ENCODE measurements at places on chromosomes 2 and 18.

DNA sequence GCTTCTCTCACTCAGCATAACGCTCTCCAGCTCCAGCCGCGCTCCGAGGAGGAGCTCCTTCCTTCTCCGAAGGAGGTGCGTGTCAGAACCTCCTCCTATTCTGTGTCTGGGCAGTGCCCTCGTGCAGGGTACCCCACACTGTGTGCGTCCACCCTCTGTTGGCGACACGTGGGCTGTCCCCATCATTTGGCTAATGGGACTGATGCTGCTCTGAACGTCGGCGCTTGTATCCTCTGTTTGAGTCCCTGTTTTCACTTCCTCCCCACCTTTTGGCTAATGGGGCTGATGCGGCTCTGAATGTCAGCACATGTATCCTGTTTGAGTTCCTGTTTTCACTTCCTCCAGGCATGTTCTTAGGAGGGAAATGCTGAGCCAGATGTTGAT is 22.2 kb downstream of the KCNG2 start:
- DNase-seq: no peak

DNA sequence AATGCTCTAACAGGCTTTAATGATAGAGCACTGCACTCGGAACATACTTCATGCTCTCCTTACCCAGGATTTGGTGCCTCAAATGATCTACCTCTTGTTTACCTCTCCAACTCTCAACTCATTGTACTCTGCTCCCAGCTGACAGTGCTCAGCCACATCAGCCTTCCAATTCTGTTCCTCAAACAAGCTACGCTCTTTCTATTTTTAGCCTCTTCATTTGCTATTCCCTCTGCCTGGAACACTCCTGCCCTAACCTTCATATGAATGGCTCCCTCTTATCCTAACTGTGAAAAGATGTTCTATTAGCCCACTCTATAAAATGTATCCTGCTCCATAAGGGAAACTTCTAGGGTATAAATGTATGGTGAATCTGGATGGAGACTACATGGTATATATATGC is 42.5 kb downstream of the PIGN start:
- DNase-seq: no peak

GRCh38 chr18:75854174-75854573 is 426.7 kb upstream of the SMIM21 start:
- no peak for DNase-seq

DNA sequence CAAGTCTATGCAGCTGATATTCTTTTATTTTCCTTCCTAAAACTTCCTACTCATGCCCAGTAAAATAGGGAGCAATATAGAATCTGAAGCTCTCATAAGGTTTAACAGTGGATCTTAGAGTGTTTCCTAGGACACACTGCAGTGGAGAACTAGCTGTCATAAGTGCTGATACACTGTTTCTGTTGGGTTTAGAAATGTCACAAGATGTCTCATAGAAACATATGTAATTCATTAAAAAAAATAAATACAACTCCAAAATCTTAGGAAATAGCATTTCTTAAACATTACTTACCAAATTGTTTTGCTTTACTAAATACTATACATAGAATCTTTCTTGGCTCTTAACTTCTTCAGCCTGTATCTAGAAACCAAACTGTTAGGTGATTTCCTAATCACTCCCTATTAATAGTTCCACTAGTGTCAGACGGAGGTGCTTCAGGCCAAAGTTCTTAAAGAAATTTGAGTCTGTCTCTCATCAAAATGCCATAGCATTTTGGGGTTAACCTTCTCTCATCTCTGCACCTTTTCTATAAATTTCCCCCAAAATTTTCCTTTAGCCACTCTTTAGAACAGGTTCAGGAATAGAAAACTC is 93.7 kb downstream of the CERKL start:
- DNase-seq: no peak

- DNase-seq: no peak
These were observed 12.4 kb upstream of the STAT1 start for GRCh38 chr2:191026377-191026776.

DNA sequence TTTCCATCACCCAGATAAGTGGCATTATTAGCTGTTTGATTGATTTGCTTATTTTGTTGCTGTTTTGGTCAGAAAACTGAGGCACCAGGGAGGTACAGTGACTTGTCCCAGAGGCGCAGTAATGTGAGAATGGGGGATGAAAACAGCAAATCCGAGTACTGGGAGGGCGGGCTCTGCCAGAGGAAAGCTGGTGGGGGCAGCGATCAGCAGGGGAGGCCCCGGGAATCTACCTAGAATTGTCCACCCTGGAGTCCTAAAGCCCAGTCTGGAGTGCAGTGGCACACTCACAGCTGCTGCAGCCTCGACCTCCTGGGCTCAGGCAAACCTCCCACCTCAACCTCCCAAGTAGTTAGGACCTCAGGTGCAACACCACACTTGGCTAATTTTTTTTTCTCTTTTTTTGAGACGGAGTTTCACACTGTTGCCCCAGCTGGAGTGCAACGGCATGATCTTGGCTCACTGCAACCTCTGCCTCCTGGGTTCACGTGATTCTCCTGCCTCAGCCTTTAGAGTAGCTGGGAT is 17.0 kb upstream of the PTMA start:
- DNase-seq: no peak

DNA sequence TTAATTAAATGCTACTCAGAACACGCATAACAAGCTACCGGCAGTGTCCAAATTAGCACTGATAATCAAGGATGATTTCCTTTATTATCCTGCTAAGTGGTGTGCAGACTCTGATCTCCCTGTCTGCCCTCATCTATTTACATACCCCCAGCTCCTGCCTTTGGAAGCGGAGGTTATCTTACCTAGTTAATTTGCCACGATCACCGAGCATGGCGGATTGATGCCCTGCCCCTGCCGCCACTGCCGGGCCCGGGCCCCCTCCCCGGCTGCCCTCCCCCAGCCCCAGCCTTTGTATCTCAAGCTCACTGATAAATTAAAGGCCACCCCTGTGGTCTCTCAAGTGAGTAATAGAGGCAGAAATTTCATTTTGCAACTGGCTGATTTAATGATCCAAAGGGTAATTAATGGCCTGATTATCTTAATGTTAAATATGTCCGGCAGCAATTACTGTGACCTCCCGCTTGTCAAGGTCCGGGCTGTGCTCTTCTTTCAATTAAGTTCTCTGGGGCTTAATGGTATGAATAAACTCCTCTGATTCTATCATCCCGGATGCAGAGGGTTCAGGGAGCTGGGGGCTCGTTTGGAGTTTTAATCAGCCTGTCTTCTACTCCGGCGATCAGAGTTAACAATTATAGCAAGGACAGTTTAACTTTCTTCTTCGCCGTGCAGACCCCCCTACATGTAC is 113.4 kb downstream of the GBX2 start:
- DNase-seq: no peak
